Vagina (tissue), 2 donors: ENCODE measurements at places on chromosomes 13 and 19.

GRCh38 chr19:6610934-6611852, 20.2 kb upstream of the CD70 start:
- DNase-seq = no peak

DNA sequence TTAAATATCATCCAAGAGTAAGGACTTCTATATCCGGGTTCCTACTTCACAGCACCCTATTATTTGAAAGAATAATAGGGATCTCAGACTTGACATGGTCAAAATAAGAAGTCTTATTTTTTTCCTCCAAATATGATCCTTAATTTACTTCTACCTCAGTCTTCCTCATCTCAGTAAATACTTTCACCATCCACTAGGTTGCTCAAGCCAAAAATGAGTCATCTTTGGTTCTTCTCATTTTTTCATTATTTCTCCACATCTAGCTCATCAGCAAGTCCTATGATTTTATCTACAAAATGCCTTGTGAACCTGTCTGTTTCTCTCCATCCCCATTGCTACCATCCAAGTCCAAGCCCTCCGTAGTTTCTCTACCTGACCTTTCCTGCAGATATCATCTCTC, 121.9 kb upstream of the GJB6 start:
- no peak for DNase-seq

DNA sequence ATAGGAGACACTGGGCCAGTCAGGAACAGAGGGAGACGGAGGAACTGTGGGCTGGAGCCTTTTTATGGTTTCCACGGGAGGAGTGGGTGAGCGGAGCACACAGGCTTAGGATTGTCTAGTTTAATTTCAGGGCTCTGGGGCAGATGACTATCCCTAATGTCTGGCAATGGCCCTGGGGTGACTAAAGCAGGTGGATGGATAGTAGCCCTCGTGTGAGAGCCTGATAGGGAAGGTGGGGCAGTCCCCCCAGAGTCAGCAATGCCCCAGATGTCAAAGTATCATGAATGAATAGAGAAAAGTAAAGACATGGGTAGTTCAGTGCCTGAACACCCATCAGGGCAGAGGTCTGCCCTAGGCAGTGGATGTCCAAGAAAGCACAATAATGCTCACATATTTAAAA, 94.2 kb downstream of the ZDHHC20 start:
- DNase-seq = no peak

- no peak for DNase-seq
Measured at GRCh38 chr13:94656176-94656575, 54.5 kb downstream of the GPR180 start.

- DNase-seq = no peak
Measured at GRCh38 chr19:42078538-42079275, 2.7 kb downstream of the ZNF574 start.

GRCh38 chr13:102441085-102441484, 39.2 kb upstream of the FGF14 start:
- no peak for DNase-seq

DNA sequence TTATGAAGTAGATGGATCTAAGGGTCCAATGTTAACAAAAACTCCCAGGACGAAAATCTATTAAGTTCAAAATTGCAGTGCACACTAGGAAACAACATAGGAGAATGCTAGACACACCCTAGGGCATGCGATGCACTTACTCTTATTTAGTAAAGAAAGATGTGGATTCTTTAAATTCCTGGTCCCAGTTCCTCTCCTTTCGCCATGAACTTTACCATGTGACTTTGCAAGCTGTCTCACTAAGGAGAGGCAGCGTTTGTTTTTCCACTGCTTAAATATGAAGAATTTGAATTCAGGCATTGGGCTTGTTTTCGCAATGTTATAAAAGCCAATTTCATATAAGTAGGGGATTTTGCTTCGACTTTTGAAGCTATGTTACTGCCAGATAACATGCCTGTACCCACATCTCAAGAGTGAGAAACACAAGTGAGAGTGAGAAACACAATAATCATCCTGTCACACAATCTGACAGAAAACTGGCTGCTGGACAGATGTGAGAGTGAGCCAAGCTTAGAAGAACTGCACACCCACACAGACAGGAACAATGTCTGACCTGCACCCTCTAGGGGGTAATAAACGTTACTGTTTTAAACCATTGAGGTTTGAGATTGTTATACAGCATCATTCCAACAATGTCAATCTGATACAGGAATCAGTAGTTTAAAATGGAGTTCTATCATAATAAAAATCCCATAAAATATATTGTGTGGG, 1308.4 kb downstream of the SLITRK5 start:
- DNase-seq = no peak

GRCh38 chr13:71752775-71753513, 114.1 kb downstream of the DACH1 start:
- no peak for DNase-seq

DNA sequence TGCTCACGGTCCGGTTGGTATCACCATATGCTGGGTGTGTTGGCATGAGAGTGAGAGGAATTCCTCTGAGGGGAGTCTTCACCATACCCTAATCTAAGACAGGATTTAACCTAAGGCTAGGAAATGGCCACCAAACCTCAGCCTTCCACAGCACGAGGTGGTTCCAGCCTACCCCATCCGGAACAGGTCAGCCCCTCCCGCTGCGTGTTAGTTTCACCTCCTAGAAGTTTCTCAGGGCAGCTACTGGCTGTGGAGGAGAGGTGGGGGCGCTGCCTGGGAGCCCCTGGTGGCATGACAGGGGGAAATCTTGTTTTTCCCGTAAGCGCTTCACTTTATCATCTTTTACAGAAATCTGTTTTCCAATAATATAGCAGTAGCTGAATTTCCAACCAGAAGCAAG, 55.1 kb downstream of the RGCC start:
- DNase-seq = no peak

GRCh38 chr19:15871570-15871969, 26.3 kb downstream of the CYP4F2 start:
- no peak for DNase-seq

DNA sequence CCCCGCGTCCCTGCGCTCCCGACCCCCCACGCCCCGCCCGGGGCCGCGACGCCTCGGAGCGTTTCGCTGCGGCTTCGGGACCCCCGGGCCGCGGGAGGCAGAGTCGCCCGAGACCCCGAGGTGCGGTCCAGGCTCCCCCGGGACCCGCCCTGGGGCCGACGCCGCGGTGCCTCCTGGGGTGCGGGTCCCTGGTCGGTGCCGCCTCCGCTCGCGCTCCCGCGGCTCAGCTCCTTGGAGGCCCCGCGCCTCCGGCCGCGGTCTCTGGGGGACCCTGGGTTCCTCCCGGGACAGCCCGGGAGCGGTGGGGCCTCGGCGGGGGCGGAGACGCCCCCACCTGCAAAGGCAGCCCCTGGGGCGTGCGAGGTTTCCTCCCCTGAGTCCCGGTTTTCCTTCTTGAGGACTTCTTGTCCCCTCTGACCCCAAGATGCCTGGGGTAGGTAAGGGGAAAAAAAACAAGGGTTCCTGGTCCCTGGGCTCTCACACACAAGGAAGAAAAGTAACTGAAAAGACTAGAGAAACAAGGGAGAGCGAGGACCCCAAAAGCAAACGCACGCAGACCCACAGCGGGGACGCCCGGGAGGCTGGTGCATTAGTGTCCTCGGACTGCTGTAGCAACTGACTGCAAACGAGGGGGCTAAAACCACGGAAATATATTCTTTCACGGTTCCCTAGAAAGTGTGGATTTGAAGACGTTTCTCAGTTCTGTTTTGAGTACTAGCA, 740 bp downstream of the ZNF555 start:
- DNase-seq = no peak

- DNase-seq = no peak
Measured at GRCh38 chr13:21074546-21074945, 13.2 kb upstream of the LATS2 start.

- no peak for DNase-seq
Measured at GRCh38 chr13:106277484-106278154, 257.8 kb downstream of the EFNB2 start.

DNA sequence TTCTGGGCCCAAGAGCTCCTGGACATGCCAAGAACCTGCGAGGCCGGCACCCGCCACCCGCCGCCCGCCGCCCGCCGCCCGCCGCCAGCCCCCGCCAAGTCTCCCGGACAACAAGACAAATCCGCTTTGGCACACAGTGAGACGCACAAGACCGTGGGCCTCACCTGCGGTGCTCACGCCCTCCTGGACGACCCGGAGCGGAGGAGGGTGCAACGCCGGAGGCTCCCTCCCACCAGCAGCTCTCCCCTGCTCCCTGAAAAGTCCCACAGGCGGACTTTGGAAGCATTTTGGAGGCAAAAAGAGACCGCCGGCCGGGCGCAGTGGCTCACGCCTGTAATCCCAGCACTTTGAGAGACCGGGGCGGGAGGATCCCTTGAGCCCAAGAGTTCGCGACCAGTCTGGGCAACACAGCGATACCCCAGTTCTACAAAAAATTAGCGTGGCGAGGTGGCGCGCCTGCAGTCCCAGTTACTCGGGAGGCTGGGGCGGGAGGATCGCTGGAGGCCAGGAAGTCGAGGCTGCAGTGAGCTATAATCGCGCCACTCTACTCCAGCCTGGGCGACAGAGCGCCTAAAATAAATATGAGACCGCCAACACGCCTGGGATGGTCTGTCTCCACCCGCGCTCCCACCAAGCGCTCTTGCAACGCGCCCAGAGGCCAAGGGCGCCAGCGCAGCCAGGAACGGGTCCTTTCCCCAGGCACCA, 783 bp downstream of the RHPN2 start:
- no peak for DNase-seq

GRCh38 chr13:64866331-64866730, 2363.8 kb downstream of the PCDH9 start:
- no peak for DNase-seq

DNA sequence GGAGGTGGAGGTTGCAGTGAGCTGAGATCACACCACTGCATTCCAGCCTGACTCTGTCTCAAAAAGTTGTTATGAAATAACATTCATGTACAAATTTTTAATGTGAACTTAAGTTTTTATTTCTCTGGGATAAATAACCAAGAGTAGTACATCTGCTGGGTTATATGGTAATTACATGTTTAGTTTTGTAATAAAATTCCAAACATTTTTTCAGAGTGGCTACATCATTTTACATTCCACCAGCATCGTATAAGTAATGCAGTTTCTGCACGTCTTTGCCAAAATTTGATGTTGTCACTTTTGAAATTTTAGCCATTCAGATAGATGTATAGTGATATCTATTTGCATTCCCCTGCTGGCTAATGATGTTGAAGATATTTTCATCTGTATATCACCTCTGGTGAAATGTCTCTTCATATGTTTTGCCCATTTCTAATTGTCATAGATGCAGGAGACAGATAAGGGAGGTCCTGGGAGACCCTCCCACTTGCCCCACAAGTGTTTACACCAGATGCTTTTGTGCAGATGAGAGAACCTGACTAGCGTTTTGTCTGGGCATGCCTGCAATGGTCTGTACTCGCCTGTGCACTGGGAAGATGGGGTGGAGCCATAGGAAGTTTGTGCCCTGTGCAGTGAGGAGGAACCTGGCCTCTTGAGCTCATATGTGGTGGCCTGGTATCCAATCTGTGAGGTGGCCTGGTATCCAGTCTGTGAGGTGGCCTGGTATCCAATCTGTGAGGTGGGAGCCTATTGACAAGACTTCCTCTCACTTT, 12.7 kb upstream of the KBTBD6 start:
- DNase-seq = no peak

DNA sequence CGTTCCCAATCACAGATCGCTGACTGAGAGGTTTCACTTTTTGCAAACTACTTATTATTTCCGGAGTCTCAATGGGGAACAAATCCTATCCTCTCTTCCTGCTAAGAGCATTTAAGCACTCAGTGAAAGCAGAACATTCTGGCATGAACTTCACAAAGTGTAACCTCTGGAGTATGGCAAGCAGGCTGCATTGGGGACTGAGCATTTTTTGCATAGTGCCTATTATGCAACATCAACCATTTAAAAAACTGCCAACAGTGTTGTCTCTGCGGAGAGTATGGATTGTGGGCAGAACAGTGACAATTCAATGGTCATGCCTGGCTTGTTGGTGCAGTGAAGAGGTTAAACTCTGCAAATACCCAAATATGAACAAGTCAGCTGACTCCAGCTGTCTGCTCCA, 484.6 kb downstream of the OLFM4 start:
- DNase-seq = no peak

DNA sequence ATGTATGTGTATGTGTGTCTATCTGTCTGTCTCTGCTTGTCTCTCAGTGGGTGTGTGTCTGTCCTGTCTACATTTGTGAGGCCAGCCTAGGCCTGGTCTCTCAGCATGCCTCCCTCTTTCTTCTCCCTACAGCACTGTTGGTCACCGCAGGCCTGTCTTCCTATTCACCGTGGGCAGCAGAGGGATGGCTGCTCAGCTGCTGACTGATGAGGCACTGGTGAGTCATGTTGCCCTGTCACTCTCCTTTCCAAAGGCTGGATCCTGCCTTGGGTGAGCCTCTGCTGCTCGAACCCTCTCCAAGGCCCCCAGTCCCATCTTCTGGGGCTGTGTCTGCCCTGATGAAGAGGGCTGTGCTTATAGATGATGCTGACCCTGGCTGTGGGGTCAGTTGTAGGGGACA, 6.3 kb downstream of the ZNF71 start:
- DNase-seq = no peak

- no peak for DNase-seq
Measured at GRCh38 chr13:36461506-36461905, 29.2 kb downstream of the CCNA1 start.

DNA sequence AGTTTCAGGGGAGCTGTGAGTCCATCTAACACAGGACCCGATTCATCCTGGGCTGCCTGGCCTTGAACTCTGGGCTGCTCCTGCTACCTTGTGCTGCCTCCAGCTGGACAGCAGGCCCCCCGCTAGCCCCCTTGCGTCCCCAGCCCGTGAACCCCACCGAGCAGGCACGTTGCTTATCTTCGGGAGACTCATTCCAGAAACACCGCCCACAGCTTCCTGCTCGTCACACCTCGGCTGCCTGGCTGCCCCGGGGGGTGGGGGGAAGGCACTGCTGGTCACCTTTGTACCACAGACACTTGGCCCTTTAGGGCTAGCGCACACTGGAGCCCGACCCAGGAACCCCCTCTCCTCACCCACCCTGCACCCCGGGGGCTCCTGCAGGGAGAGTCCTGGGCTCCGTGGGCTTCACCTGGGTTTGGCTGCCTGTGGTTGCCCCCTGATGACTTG, 48.1 kb downstream of the CRTC1 start:
- DNase-seq = no peak

DNA sequence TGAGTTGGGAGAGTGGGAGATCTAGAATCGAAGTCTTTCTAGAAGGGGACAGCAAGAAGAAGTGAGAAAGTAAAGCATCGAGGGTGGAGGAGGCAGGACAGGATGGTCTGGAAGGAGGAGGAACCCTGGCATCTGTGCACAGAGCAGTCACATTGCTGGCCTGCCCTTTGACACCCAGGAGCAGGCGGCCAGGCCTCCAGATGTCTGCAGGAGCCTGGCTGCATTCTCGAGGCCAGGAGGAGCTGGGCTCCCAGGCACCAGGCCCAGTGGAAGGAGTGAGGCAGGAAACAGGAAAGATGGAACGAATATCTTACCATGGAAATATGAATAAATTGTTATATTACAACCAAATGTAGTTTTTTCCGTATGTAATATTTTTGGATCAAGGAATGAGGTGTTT, 27.7 kb upstream of the ARGLU1 start:
- DNase-seq = no peak

DNA sequence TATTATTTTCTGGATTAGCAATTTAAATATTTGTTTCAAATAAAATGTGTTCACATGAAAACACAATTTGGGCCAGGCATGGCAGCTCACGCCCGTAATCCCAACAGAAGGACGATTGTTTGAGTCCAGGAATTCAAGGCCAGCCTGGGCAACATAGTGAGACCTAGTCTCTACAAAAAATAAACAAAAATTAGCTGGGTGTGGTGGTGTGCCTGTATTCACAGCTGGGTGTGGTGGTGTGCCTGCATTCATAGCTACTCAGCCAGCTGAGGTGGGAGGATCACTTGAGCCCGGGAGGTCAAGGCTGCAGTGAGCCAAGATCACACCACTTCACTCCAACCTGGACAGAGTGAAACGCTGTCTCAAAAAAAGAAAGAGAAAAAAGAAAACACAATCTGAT, 46.4 kb downstream of the KPNA3 start:
- no peak for DNase-seq
